ENCODE measurements at places on chromosomes 1 and 21.

GRCh38 chr1:101452825-101453224 is 216.0 kb downstream of the S1PR1 start:
- DNase-seq = no peak

DNA sequence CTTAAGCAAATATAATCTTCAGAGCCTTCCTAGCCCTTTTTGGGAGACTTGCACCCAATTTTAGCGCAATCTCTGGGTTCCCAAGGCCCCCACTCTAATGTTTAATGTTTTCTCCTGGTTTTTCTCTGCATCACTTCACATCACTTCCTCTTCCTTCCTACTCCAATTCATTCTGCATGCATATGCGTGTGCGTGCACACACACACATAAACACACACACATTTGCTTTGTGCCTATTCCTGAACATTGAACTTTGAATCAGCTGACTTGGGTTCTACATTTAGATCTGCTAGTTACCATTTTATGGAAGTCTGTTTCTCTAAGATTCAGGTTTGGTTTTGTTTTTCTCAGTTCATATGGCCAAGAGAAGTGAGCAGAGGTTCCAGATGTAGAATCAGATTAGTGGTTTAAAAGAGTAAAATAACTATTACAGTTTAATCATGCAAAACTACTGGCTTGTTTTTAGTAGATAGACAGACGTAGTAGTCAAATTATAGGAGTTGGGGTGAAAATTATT is 7.4 kb upstream of the EDEM3 start:
- DNase-seq = no peak

GRCh38 chr1:87926921-87927320 is 598.2 kb downstream of the LMO4 start:
- no peak for DNase-seq

GRCh38 chr1:30923597-30923996 is 15.0 kb upstream of the SDC3 start:
- no peak for DNase-seq

- no peak for DNase-seq
Measured at GRCh38 chr1:194281376-194281775, 1095.0 kb upstream of the B3GALT2 start.

GRCh38 chr1:55803429-55803828 is 588.3 kb upstream of the USP24 start:
- no peak for DNase-seq

DNA sequence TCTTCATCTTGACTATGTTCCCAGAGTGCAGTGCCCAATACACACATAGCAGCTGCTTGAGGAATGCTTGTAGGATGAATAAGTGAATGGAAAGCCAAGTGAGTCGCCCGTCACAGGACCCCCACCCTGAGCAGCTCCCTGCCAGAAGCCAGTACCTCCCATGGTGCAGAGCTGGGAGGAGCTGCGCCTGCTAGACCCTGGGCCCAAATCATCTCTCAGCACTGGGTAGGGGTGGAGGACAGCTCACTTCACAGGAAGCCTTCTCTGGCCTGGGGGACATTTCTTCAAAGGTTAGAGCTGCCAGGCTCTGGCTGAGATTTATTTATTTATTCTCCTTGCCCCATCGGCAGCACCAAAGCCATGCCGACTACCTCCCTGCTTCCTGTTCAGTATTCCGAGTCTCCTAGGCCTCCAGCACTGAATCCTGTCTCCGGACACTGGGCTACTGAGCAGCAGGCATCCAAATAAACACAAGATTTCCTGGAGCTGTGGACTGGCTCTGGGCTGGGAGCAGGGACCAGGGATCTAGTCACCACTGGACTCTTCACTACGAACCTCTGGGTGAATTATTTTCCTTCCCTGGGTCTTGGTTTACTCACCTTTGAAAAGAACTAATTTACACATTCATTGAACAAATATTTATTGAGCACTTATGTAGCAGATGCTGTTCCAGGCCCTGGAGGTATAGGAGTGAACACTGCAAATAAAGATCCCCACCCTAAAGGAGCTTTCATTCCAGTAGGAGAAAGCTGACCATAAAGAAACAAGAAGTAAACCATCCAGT is 187.7 kb downstream of the TRABD2B start:
- no peak for DNase-seq

DNA sequence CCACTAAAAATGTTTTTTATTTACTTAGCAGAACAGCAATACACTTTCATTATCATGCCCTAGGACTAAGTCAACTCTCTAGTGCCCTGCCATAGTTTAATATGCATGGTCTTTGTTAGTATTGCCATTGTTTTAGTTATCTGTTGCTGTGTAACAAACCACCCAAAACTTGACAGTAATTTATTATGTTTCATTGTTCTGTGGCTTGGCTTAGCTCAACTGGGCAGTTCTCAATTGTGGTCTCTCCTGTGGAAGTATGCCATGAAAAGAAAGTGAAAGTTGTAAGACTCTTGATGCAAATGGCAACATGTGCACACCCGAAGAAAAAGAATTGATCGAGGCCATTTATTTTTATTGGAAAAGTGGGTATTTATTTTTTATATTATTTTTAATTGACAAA is 206.3 kb upstream of the KCTD3 start:
- DNase-seq = no peak

All from stimulated activated CD8-positive, alpha-beta memory T cell treated with anti-CD3 and anti-CD28 coated beads, Interleukin-15, amount 100 ng/mL, for 4 hours (primary cell).